ENCODE measurements at places on chromosomes 6 and 20. TPM values are rescaled to one million over a fixed set of nuclear protein-coding genes. Genes with fewer than 3 reads are reported as not detected.

LEMD2 gene
- total RNA-seq, result 49.7 TPM

PDYN gene
- total RNA-seq, result not detected

SHLD1 gene
- 10.4 TPM for total RNA-seq

RIPOR2 gene
- total RNA-seq, result 23.1 TPM

SPTLC3 gene
- total RNA-seq, result 14.1 TPM

CENPW gene
- total RNA-seq, result 1.7 TPM

TRDN gene
- 33.2 TPM for total RNA-seq

GABRR1 gene
- total RNA-seq, result 4.6 TPM

RIMS4 gene
- total RNA-seq, result 12.0 TPM

CALHM4 gene
- not detected for total RNA-seq

AGER gene
- total RNA-seq, result 2.6 TPM

OR2H1 gene
- total RNA-seq, result not detected

MICA gene
- total RNA-seq, result 9.9 TPM

RBM12 gene
- total RNA-seq, result 87.4 TPM

FRMD1 gene
- total RNA-seq, result not detected

VSX1 gene
- 131 TPM for total RNA-seq

TMEM244 gene
- total RNA-seq, result 40.6 TPM

ADAM33 gene
- total RNA-seq, result 42.6 TPM

F13A1 gene
- 45.1 TPM for total RNA-seq

ZC2HC1B gene
- total RNA-seq, result not detected

KCNK5 gene
- total RNA-seq, result 2.4 TPM

CFAP206 gene
- total RNA-seq, result 3.4 TPM

GSTA2 gene
- total RNA-seq, result not detected

TAP2 gene
- total RNA-seq, result 6.2 TPM

KIF25 gene
- not detected for total RNA-seq

TCF15 gene
- total RNA-seq, result 0.44 TPM

COL12A1 gene
- total RNA-seq, result 482 TPM

FAM209A gene
- total RNA-seq, result 0.77 TPM

TCP1 gene
- 163 TPM for total RNA-seq

TREML1 gene
- 0.55 TPM for total RNA-seq

MUC22 gene
- total RNA-seq, result 0.11 TPM

PAK1IP1 gene
- total RNA-seq, result 12.8 TPM

E2F3 gene
- 5.8 TPM for total RNA-seq

DYNLT2 gene
- total RNA-seq, result 6.4 TPM

FOXC1 gene
- 43.8 TPM for total RNA-seq

LY6G5B gene
- 2.3 TPM for total RNA-seq
